NCI-H1417 (cell line): ENCODE measurements at places on chromosomes 6 and 20.

DNA sequence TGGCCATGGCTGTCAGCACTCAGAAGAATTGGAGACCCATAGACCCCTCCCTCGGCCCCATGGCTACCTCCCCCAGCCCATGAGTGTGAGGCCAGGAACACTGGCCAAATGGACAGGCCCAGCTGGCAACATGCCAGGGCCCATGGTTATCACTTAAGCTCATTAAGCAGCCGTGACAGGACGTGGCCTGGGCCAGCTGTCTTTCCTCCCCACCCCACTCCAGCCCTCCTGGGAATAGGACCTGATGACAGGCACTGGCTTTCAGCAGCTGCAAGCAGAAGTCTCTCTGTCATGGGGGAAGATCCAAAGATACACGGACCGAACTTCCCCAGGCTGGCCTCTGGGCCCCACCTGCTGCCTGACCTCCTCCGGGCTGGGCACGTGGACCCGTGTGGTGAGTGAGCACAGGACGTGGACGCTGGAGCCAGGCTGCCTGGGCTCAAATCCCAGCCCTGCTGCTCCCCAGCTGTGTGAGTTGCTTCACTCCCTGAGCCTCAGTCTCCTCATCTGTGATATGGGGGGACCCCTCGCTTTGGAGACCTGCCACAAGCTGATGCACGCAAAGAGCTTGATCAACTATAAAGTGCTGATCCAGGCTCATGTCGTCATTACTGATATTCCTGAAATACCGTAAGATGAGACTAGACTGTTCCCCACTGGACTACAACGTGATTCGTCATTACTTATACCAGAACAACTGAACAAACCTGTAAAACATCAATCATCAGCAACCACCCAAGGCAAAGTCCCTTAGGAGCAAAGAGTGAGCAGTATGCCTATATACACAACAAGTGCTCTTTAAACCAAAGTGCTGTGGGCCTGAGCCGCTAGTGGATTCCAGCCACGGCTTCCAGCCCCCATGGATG lies 22.0 kb upstream of the VSTM2L start:
- peak; percentile 83 for DNase-seq

GRCh38 chr20:47149939-47150338 lies 206.6 kb downstream of the ZMYND8 start:
- DNase-seq, result no peak

DNA sequence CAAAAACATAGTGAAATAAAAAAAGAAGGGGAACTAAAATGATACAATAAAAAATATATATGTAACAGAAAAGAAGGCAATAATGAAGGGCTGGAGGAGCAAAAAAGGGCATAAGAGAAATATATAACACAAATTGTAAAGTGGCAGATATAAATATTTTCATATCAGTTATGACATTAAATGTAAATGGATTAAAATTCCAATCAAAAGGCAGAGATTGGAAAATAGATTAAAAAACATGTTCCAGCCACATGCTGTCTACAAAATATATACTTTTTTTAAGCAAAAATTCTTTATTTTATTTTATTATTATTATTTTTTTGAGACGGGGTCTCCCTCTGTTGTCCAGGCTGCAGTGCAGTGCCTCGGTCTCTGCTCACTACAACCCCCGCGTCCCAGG lies 23.9 kb upstream of the NT5E start:
- no peak for DNase-seq

DNA sequence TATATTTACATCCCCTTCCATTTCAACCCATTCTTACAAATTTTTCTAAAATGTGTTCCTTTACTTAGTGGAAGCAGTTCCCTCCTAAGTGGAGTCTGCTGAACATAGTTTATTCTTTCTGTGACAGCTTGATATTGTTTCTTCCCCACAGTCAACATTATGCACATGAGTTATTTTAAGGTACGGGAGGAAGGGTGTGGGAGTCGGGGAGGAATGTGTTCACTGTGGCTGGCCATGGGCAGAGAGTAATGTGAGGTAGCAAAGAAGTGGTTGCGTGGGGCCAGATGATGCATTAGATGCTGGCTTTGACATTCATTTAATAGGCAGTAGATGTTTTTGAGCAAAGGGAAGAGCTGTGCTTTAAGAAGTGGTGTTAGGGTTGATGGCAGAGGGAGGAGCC lies 98.5 kb downstream of the ARMC2 start:
- peak; percentile 28 for DNase-seq

- no peak for DNase-seq
These were observed 40.4 kb upstream of the TBC1D7 start for GRCh38 chr6:13368731-13369115.

DNA sequence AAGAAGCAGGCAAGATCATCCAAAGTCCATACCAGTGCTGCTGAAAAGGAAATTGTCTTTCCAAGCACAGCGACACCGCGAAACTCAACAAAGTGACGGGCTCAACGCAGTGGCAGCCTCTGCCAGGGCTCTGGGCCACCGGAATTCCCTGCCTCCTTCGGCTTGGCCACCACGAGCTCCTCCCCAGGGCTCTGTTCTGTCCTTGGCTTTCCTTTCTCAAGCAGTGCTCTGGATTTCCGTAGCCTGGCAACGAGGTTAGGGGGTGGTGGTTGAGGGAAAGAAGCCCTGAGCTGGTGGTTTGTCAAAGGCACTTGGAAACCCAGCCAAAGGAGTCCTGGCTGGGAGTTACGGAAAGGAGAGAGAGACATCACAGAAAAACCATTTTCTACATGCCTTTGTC lies 31.2 kb downstream of the PRR18 start:
- DNase-seq, result no peak

GRCh38 chr20:32891491-32891890 lies 32.8 kb downstream of the EFCAB8 start:
- no peak for DNase-seq

- no peak for DNase-seq
These were observed 65.1 kb upstream of the ADGRG6 start for GRCh38 chr6:142236691-142237090.

DNA sequence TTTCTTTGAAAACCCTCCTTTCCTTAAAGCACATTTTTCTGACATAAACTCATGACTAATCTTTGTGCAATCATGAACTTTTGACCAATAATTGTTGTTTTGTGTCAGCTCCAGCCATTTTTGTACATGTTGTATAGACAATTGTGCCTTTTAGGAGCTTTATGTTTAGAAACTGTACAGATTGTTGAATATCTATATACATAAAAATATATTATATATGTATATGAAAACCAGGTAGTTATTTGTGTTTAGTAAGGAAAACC lies 125.7 kb upstream of the EDN1 start:
- DNase-seq, result no peak

GRCh38 chr6:106026748-106027715 lies 59.1 kb upstream of the PRDM1 start:
- DNase-seq, result no peak

DNA sequence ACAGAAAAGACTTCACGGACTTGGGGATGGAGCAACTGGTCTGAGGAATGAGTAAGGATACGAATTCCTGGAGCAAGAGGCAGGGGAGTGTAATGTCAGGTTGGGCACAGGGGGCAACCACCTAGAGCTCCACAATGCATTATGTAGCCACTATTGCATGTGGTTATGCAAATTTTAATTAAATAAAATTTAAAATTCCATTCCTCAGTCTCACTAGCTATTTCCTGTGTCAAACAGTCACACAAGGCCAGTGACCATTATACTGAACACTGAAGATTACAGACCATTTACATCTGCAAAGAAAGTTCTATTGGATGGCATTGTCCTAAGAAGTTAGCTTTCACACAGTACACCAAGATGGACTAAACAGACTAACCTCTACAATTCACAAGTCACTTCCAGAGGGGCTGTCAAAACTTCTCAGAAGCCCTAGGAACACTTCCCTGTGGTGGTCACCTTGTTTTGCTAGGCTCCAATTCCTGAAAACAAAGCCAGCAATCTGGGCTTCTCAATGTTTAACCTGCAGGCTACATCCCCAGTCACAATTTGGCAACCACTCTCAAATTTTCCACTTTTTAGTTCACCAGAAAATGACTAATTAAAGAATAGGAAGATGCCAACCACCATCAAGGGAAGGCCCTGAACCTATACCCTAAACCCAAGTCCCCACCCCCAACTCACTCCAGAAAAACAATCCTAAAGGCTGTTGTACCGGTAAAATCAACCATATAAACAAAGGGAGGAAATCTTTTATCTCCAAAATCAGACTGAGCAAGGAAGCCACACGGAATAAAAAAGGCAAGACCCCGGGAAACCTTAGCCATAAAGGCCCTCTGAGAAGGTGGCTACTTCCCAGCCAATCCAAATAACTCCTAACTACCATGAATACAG lies 34.2 kb upstream of the C20orf203 start:
- DNase-seq, result no peak

GRCh38 chr20:61926253-61926613 lies 139.4 kb downstream of the TAF4 start:
- no peak for DNase-seq

DNA sequence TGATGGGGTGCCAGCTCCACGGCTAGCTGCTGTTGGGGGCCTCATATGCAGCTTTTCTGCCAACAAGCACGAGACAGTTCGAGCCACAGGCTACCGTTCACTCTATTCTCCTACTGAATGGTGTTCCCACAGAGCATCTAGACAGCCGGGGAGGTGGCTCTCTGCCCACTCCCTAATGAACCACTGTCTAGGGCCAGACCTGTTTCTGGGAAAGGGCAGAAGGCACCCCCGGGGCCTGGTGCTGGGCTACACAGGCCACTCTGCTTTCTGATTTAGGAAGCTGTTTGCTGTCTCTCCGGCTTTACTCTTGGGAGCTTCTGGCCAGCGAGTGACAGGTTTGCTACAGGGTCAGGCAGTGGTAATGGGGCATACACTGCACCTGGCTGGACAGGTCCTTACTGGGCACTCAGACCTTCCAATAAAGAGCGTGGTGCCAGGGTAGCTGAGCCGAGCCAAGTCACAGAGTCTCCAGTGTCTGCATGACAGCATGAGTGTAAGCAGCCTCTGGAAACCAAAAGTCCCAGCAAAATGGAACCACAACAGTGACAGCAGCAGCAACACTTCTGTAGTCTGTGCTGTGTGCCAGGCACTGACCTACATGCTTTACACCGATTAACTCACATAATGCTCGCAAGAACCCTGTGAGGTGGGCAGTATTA lies 8.4 kb downstream of the CCDC167 start:
- peak; percentile 31 for DNase-seq

DNA sequence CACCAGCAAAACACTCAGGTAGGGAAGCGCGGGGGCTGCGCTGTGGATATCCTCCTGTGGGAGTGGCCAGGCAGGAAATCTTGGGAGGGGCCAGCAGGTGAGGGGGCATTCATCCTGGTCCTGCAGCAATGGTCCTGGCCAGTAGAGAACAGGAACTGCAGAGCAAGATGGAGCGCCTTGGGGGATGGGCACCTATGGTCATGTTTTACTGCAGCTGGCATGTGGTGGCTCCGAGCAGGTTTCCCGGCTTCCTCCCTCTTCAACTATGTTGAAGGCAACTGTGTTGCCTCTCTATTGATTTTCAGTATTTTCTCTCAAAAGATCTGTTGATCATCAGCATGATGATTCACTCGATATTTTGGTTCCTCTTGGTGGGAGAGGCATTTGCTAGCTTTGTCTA lies 70.9 kb downstream of the SNAP91 start:
- no peak for DNase-seq

DNA sequence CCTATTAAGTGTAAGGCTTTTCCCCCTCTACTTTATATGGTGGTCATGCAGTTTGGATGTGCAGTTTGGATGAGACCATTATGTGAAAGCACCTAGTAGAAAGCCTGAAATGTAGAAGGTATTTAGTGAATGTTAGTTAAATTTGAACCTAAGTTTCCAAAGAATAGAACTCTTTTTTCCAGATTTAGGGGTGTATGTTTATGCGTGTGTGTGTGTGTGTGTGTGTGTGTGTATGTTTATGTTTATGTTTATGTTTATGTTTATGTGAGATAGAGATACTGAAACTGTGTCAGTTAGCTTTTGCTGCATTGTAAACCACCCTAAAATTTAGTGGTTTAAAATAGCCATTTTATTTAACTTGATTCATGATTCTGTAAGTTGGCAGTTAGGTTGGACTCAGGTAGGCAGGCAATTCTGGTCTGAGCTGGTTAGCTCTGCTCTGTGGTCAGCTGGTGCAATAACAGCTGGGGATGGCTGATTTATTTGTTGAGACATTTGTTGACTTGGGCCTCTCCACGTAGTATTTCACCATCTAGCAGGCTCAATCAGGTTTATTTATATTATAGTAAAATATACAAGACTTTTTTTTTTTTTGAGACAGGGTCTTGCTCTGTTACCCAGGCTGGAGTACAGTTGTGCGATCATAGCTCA lies 54.0 kb downstream of the STK4 start:
- peak; percentile 12 for DNase-seq

DNA sequence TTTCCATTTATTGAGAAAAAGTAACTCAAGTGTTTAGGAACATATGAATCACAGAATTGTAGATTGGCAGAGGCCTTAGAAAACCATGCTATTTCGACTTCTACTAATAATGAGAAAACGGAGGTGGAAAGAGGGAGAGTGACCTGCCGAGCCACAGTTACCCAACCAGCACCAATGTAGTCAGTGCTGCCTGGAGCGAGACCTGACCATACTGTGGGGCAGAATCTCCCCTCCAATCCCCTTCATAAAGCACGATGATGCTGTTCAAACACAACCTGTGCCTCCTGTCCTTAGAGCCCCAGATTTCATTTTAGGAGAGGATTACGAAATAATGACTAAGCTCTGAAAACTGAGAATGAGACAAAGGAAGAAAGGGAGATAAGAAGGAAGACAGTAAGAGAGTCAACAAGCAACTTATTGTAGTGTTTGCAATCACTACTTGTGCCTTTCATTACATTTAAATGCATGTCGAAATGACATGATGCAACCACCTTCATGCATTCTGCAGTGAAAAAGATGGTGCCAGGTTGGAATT lies 70.6 kb downstream of the ATXN1 start:
- no peak for DNase-seq

DNA sequence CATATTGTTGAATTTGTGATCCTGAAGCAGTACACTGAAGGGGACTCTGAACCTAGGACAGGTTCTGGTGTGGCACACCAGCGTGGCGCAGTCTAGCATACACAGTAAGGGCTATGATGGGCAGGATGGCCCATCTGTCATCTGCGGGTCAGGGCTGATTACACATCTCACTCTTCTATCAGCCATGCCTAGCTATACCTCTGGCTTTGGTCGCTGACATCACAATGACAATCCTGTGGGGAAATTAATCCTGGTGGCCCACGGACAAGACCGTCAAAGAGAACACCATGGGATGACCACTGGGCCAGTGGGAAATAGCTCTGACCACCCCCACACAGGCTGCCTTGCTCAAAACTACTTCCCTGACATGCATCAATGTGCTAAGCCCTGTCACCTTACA lies 2.8 kb downstream of the SNHG17 start:
- no peak for DNase-seq

DNA sequence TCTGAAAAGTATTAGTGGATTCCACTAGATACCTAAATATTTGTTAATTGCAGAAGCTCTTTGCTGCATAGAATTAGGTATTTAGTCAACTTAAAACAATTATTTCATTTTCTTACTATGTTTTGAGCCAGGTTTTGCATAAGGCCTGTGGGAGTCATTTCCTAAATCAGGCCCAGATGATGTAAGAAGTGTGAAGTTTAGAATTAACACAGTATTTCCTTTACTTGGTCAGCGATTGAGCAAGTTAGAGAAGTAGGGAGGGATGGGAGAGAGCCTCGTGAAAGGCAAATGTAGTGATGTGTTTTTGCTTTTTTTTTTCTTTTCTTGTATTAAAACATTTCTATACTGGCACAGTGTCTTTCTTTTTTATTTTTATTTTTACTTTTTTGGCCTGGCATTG lies 711.1 kb downstream of the HDGFL1 start:
- DNase-seq, result no peak

- DNase-seq, result peak; percentile 61
These were observed 10.8 kb downstream of the BACH2 start for GRCh38 chr6:90285611-90286381.
